ENCODE measurements at places on chromosomes 1 and 21.

- DNase-seq: peak; percentile 54
Measured at GRCh38 chr1:168234846-168235547, 9.2 kb downstream of the SFT2D2 start.

DNA sequence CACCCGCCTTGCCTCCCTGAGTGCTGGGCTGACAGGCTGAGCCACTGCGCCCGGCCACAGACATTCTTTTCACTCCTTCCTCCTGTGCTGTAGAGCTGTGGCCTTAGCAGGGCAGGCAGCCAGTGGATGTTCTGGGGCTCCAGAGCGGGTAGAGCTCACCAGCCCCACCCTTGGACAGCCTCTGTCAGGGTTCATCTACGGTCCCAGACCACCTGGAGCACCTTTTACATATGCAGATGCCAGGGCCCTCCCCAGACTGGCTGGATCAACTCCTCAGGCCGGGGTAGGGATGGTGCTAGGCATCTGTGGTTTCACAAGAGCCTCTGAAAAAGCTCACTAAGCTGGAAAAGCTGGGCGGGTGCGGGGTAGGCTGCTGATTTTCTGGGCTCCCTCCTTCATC is 4.6 kb downstream of the ATP13A2 start:
- no peak for DNase-seq

- DNase-seq: peak; percentile 65
Measured at GRCh38 chr1:223363856-223364684, at the start of gene SUSD4. TSS of gene SUSD4 (minus strand) at chr1:223364176. CDS start at chr1:223363425, 751 bp downstream.

DNA sequence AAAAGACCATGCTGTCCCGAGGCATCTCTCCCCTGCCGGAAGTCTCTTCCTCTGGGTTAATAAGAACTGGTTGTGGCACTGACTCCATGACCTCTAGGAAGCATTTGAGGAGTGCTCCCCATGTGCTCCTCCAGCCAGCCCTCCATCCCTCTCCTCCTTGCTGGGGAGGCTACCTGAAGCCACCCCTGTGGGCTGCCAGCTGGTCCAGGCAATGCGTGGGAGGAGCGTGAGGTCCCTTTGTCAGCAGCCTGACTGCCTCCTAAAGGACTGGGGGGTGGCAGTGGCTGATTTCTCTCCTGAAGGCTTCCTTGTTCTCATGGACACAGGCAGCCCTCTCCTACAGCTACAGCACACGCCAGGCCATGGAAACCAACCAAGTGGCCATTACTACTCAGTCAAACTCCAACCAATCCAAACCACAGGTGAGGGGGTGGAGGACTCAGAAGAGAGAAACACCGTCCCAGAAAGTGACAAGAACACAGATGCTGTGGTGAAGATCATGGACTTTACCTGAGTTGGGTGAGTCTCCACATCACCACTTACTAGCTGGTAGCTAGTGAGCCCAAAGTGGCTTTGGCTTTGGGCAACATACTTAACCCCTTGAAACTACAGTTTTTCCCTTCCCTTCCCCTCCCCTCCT is 35.2 kb downstream of the NENF start:
- peak; percentile 51 for DNase-seq

GRCh38 chr1:68704800-68705443 is 208.0 kb upstream of the DEPDC1 start:
- DNase-seq: no peak

DNA sequence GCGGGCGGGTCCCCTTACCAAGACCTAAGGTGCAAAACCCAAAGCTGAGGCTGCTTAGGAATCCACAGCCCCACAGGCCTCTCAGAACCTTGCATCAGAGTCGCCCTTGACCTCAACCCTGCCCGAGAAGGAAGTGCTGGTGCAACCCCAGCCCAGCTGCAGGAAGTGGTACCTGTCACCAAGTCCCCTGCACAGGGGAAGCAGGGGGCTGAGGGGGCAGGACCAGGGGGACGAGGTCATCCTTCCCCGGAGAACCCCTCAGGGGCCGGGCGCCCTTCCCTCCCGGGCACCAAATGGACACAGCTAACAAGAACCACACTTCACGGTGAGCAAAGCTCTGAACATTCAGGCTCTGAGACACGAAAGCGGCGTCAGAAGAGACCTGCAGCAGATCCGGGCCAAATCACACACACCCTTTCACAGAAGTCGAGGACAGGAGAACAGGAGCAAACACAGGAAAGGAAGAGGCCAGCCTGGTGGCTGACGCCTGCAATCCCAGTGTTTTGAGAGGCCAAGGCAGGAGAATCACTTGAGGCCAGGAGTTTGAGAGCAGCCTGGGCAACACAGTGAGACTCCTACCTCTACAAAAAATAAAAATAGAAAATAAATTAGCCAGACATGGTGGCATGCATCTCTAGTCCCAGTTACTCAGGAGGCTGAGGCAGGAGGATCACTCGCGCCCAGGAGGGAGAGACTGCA is 6.4 kb downstream of the ITGB2 start:
- peak; percentile 69 for DNase-seq

DNA sequence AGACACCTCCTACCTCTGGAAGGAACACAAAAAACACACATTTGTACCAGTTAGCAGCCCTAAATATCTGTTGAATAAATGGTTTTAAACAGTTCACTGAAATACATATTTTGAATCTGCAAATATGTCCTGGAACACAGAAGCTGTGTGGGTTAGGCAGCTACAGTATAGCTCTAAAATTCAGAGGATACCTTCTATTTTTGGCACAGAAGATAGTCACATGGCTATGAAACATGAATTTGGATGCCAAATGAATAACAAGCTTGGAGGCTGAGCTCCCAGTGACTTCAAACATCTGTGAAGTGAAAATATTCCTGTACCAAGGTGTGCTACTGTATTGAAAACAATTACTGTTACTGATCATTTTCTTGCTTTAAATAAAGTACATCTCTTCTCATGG is 391.5 kb upstream of the ADGRL2 start:
- no peak for DNase-seq

- DNase-seq: no peak
Measured at GRCh38 chr1:29861446-29861845, 625.1 kb downstream of the PTPRU start.

GRCh38 chr21:41953249-41953830 is 478 bp downstream of the C2CD2 start:
- peak; percentile 69 for DNase-seq

DNA sequence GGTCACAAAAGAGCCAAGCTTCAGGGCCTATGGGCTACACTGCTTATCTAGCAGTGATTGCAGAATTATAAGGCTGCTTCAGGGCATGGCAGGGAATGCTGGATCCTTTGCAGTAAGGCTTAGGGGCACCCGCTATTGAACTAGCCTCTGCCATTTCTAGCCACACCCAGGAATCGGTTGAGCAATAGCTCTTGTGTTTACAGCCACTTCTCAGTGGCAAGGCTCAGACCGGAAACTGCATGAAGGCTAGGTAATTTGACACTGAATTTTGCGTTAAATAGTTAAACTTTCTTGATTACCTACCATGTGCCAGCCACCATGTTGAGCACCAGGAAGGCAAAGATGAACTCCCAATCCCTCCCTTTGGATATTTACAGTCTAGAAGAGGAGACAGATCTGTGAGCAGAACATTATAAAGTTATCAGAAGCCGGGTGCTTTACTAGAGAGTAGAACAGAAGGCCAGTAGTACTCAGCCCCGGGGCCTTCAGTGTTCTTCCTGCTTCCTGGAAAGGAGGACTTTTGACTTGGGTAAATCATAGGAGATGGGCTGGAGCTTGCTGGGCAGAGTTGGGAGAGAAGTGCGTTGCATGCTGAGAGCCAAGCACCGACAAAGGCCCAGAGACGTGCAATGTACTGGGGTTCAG is 98.6 kb upstream of the LPGAT1 start:
- DNase-seq: no peak
